ENCODE measurements at places on chromosomes 1 and 21.

GRCh38 chr1:225677350-225678124 lies 24.6 kb upstream of the ENAH start:
- DNase-seq, result no peak

GRCh38 chr1:3135073-3135702 lies 66.2 kb downstream of the PRDM16 start:
- DNase-seq, result no peak

DNA sequence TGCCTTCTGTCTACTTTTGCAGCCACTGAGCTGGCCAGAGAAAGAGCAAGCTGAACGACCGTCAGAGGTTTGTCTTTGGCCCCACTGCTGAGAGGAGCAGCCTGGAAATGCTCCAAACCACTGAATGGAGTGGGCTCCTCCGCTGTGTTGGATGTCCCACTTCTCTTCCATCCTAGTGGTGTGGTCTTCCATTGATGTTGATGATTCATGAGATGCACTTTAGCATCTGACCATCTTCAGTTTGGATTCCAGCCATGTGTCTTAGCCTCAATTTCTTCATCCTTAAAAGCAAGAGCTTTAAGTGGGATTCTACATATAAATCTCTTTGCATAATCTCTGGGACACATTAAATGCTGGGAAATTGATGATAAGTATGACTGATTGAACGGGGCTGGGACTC lies 276.9 kb downstream of the SIPA1L2 start:
- DNase-seq, result no peak

GRCh38 chr21:16908077-16908476 lies 604.8 kb upstream of the CXADR start:
- DNase-seq, result no peak

- DNase-seq, result no peak
These were observed 12.1 kb upstream of the PSMD4 start for GRCh38 chr1:151242442-151242841.

DNA sequence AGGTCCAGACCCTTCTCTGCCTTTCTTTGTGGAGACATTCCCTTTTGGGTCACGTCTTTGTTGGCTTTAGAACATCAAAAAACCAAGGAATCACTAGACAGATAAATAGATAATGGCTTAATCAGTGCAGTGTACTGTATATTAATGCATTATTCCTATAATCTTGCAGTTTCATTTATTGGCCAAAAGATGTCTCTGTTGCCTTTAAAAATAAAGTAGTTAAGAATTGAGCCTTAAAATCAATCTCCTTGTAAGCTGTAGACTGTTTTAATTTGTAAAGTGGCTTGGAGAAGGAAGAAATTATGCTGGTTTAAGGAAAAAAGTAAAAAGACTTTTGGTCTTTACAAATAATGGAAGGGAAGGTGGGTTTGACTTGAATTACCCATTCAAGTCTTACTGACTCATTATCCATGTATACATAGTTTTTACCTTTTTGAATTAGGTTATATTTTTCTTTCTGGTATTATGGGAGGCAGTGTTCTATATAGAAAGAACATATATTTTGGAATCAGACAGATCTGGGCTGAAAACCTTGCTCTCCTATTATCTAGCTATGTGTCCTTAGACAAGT lies 84.6 kb downstream of the VPS13D start:
- DNase-seq, result no peak
